ENCODE measurements at places on chromosomes 6 and 20.

DNA sequence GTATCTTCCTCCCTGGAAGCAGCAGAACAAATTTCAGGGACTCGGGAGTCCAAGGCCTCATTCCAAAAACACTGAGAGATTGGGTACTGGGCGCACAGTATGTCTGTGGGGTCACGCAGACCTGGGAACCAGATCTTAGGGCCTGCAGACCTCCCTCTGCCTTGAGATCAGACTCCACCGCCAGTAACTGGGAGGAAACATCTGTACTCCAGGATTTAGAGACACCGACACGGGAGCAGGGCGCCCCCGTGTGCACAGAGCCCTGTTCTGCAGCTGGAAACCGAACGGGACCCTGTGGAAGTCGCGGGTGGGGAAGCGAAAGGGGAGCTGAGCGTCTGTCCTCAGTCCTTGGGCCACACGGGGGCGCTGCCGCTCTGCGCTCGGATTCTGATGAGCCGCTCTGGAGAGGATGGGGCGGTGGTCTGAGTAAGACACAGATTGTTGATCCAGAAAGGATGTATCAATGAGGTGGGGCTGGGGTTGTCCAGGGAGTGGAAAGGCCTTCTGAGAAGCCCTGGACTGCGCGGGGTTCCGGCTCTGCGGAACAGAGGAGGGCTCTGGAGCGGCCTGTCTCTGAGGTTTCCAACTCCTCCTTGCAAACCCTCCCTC, 35.7 kb upstream of the HLA-E start:
- peak; percentile 92 for DNase-seq

- DNase-seq = no peak
Measured at GRCh38 chr6:35091346-35092083, 49.6 kb downstream of the TCP11 start.

DNA sequence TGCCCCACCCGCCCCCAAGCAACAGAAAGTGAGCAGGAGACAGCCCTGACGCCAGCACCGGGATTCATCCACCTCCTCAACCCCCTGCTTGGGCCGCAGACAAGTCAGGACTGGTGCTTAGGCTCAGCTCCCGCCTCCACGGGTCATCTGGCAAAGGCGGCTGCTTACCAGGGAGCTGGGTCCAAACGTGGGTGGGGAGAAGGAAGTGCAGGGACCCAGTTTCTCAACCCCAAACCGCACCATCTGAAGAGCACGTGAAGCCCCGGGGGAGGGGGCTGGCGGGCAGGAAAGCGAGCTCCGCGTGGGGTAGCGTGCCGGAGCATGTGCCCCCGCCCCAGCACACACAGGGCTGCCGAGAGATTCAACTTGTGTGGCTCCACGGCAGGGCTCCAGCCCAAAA, 87.2 kb downstream of the BMP7 start:
- no peak for DNase-seq

GRCh38 chr6:127794405-127794804, 106.5 kb downstream of the THEMIS start:
- DNase-seq = no peak

- no peak for DNase-seq
Measured at GRCh38 chr6:16229700-16230099, 8.7 kb upstream of the GMPR start.

- no peak for DNase-seq
Measured at GRCh38 chr6:137283940-137284810, 65.0 kb upstream of the IFNGR1 start.

GRCh38 chr6:151690768-151691562, 116.5 kb upstream of the ESR1 start:
- no peak for DNase-seq

GRCh38 chr6:73131706-73132105, 93.6 kb downstream of the KHDC1L start:
- no peak for DNase-seq

GRCh38 chr6:38782616-38783015, 67.5 kb downstream of the DNAH8 start:
- no peak for DNase-seq

GRCh38 chr20:10170261-10170660, 48.4 kb upstream of the SNAP25 start:
- no peak for DNase-seq

DNA sequence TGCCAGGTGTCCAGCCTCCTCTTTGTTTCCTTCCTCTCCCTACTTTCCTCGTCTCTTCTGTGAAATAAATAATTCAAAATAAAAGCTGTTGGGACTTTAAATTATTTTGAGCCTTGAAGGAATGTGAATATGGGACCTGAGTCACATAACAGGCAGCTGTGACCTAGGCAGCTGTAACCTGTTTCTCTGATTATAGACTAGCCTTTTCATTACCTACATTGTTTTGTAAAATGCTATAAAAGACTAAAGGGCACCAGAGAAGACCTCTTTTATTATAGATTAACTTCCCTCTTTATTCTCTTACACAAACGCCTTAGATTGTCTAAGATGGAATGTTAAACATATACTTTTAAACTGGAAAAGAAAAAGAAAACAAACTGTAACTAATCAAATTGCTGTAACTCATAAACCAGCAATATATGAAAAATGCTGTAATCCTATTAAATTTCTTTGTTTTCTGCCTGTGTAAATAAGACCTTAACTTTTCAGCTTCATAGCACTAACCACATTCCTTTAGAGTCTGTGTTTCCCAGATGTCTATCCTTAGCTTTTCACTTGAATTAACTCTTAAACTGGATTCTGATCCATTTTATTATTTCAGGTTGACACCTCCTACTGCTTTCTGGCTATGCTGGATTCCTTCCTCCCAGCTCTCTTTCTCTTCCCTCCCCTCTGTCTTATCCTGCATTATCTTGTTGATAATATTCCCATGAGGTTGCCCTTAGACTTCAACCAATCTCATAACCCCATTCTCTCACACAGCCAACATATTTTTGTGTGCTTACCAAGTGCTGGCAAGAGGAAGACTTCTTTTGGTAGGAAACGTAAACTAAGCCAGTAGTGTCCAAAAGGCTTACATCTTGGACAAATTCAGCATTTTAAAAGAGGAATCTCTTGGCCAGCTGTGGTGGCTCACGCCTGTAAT, 69.2 kb downstream of the TPD52L1 start:
- DNase-seq = no peak

- DNase-seq = no peak
Measured at GRCh38 chr6:106520711-106521401, 108.4 kb downstream of the RTN4IP1 start.

DNA sequence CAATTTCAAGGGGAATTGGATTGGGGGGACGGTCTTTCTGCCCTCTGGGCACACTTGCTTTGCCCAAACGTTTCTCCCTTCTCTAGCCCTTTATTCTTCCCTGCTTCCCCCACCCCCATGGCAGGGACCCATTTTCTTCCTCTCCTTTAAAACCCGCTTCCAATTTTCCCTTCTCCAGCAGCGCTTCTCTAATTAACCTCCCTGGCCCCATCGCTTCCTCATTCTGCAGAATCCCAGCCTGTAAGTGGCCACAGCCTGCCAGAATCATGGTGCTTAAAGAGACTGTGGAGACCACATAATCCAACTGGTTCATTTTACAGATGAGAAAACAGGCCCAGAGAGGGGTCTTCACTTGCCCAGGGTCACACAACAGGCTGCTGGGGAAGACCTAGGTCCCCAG, 61.4 kb downstream of the CPNE5 start:
- no peak for DNase-seq

DNA sequence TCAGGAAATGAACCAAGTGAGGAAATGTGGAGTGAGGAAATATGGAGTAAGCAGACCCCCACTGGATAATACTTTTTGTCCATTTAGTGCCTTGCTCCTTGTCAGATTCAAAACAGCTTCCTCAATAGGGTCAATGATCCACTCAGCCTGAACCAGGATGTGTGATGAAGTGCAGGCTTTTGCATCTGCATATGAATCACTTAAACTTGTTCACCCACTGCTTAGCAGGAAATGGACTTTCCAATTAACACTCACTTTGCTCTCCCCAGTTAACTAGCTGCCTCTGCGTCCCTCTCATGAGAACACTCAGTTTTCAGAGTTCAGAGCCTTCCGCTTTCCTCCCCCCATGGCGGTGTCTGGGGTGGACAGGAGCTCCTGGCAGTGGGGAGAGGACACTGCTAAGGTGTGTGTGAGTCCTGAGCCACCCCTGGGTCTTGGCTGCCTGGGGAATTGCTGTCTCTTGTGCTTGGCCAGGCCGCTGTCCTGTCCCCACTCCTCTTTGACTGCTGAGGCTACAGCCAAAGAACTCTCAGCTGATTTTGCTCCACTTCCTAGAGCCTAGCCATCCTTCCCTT, 621.8 kb downstream of the CDH26 start:
- DNase-seq = no peak

DNA sequence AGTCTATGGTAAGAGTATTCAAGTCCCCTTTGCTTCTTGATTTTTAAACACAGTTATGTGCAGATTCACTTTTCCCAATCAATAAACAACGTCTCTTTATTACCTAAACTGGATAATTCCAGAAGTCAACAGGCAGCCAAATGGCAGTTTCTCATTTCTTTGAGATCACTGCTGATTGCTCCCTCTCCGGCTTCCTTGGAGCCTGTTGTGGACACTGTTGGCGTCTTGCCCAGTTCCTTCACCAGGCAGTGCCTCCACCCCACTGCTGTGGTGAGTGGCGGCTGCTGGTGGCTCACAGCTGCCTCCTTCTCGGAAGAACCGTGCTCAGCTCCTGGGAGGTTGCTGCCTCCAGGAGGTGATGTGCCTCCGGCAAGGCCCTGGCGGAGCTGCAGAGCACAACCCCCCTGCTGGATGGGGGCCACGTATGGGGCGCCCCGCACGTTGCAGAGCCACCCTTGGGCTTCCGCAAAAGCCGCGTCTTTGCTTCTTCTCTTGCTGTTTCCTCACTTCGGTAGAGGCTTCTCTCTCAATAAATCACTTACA, 105.1 kb upstream of the CNKSR3 start:
- DNase-seq = peak; percentile 89

- no peak for DNase-seq
Measured at GRCh38 chr6:134196568-134197193, 121.2 kb downstream of the SGK1 start.

- DNase-seq = no peak
Measured at GRCh38 chr6:139308936-139309603, 17.3 kb upstream of the TXLNB start.

DNA sequence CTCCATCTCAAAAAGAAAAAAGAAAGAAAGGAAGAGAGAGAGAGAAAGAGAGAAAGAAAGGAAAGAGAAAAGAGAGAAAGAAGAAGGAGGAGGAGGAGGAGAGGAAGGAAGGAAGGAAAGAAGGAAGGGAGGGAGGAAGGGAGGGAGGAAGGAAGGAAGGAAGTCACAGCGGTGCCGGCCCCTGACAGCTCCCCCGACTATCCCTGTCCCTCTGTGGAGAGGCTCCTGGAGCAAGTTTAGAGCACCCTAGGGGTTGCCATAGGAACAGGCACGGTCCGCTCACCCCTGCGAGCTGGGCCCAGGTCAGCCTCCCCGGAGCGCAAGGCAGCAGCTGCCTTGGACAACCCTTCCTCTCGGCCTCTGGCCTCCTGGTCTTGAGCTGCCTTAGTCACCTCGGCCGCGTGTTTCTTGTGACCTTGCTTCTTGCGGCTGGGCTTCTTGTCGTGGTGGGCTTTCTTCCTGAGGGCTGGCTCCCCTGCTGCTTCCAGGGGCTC, 6.8 kb downstream of the BNIP5 start:
- DNase-seq = no peak

GRCh38 chr6:45416700-45417099, 39.0 kb upstream of the SUPT3H start:
- DNase-seq = no peak

- no peak for DNase-seq
Measured at GRCh38 chr6:12584631-12585405, 131.7 kb upstream of the PHACTR1 start.

Data from pancreas (tissue), 10 donors.